Activated naive CD4-positive, alpha-beta T cell treated with anti-CD3 and anti-CD28 coated beads, Interleukin-2, amount 50 U/mL, for 16 hours (primary cell): ENCODE measurements at places on chromosomes 7 and 10.
A peak's percentile ranks its signal among the peaks of the same experiment; 100 is the strongest.

GRCh38 chr10:64175271-64175962, 654.2 kb downstream of the REEP3 start:
- DNase-seq, result no peak

GRCh38 chr7:96303105-96303685, 18.7 kb downstream of the SLC25A13 start:
- no peak for DNase-seq

- peak; percentile 4 for DNase-seq
These were observed 32.3 kb downstream of the RASGEF1A start for GRCh38 chr10:43234471-43235041.

DNA sequence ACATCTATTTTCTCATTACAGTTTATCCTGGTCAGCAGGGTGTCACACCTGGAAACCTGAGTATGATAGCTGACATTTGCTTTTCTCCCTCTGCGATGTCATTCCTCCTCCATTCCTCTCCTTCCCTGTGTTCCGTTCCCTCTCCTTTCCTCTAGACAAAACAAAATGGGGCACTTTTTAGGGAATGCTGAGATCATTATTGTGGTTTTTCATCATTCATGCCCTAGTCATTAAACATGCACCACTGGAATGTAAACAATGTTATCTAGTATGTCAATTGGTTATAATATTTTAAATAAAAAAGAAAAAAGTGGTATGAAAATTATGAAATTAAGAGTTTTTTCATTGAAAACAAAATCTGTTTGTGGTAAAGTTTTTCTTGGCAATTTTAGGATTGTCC, 132.6 kb downstream of the MAPK8 start:
- DNase-seq, result no peak

- DNase-seq, result no peak
These were observed 121.7 kb upstream of the SVIL start for GRCh38 chr10:29756451-29756850.

DNA sequence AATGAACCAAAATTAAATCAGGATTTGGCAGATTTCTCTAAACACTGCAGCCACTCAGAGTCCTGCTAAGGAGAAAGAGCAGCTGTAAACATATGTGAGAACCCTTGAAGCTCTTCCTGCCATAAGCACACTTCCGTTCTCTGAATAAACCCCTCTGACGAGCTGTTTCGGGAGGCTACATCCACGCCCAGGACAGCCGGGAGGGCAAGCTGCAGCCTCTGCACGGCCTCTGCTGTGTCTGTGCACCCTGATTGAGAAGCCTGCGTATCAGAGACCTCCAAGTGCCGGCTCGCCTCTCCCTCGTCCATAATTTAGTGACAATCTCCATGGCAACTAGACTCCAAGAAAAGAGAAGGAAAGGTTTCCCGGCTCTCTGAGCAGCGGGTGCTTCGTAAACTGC, 114.4 kb downstream of the PTPRN2 start:
- DNase-seq, result no peak

GRCh38 chr7:41053820-41054219, 649.1 kb downstream of the INHBA start:
- no peak for DNase-seq
